Activated CD4-positive, CD25-positive, alpha-beta regulatory T cell treated with anti-CD3 and anti-CD28 coated beads, Interleukin-2, amount 50 U/mL, for 16 hours (primary cell): ENCODE measurements at places on chromosomes 2 and 18.

GRCh38 chr2:191249156-191249813, 4.1 kb downstream of the MYO1B start:
- DNase-seq = no peak

DNA sequence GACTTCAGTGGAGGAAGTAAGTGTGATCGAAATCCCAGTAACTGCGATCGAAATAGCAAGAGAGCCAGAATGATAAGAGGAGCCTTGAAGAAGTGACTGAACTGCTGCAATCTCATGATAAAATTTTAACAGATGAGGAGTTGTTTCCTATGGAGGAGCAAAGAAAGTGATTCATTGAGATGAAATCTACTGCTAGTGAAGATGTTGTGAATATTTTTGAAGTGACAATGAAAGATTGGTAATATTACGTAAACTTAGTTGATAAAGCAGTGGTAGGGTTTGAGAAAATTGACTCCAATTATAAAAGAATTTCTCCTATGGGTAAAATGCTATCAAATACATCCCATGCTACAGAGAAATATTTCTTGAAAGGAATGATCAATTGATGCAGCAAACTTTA, 780.6 kb downstream of the MBD2 start:
- DNase-seq = no peak

- no peak for DNase-seq
These were observed 140.4 kb upstream of the VRK2 start for GRCh38 chr2:57906152-57906732.

- DNase-seq = no peak
These were observed 125.9 kb upstream of the SMAD7 start for GRCh38 chr18:49076654-49077166.

DNA sequence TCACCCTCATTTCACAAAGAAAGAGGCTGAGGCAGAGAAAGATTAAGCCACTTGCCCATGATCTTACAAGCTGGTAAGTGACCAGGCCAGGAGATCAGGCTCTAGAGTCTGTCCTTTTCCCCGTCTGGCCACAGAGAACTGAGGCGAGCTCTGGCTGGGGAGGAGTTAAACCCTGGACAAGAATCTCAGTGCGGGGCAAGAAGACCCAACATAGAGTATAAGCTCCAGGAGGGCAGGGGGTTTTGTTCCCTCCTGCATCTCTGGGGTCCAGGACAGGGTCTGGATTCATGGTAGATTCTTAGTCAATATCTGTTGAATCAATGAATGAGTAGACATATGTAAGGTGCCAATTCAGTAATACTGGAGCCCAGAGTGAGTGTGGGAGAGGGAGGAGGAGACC, 12.9 kb upstream of the INPP5D start:
- DNase-seq = no peak

DNA sequence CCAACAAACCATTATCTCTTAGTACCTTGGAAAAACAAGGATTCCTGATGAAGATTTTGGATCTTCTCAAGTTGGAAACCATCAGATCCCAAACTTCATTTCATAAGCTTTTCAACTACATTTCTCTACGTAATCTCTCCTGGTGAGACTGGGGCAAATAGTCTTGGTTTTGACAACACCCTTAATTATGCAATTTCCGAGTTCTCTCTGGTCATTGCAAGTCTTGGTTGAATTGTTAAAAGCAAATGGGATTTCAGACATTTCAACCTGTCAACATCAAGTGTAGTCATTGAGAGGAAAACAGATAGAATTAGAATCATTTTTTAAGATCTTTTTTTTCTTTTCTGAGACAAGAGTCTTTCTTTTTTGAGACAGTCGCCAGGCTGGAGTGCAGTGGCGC, 26.2 kb downstream of the KLF7 start:
- DNase-seq = no peak

DNA sequence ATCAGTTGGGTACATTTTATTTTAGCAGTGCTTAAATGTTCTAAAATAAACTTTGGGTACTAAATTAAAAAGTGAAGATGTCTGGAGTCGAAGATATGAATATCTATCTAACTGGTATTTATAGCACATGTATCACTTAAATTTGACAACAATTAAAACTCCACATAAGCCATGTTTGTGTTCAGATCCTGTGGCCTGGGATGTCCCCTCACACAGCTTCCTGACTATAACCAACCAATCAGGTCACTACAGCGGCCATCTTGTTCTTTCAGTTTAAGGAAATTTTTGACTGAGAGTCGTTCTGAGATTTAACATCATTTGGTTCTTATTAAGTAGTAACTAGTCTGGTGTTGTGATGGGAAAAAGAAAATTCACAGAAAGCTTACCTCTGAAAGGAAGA, 170.7 kb upstream of the NRP2 start:
- no peak for DNase-seq

GRCh38 chr2:182049372-182050148, 63.9 kb downstream of the PPP1R1C start:
- DNase-seq = no peak

GRCh38 chr2:129464631-129465030, 514.8 kb upstream of the RAB6C start:
- DNase-seq = no peak

DNA sequence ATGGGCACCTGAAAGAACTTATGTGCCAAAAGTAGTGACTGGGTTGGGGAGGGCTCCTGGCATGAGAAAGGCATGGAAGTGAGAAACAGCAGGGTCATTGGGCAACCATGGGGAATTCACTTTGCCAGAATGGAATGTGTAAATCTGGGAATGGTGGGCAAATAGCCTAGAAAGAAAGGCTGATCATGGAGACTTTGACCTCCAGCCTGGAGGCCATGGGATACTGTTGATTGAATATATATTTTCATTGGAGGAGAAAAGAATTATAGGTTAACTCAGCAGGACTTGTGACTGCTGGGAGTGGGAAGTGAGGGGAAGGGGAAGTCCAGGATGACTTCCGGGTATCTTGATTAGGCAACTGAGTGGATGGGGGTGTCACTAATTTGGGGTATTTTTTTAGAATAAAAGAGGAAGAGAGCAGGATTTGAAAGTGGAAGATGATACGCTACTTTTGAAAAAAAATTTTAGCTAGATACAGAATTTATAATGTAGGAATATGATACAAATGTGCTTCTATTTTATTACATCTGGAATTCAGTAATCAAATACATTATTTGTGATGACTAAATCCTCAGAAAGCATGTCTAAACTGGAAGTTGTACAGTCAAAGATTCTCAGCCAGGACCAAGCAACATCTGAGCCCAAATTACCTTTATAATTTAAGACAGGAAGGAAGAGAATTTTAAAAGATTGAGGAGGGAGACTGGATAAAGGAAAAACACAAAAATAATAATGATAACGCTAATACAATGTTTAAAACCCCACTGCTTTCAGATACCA, 116.2 kb downstream of the GATA6 start:
- no peak for DNase-seq

DNA sequence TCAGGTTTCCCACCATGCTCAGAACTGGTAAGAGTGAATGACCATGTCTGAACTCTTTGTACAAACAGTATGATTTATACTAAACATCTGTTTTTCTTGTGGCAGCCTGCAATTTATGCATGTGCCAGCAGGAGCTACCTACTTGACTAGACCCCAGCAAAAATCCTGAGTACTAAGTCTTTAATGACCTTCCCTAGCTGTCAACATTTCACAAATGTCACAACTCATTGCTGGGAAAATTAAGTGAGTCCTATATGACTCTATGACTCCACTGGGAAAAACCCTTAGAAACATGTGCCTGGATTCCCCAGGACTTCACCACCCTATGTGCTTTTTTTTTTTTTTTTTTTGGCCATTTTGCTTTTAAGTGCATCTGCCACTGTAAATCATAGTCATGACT, 1225.8 kb downstream of the SUCLG1 start:
- DNase-seq = no peak

DNA sequence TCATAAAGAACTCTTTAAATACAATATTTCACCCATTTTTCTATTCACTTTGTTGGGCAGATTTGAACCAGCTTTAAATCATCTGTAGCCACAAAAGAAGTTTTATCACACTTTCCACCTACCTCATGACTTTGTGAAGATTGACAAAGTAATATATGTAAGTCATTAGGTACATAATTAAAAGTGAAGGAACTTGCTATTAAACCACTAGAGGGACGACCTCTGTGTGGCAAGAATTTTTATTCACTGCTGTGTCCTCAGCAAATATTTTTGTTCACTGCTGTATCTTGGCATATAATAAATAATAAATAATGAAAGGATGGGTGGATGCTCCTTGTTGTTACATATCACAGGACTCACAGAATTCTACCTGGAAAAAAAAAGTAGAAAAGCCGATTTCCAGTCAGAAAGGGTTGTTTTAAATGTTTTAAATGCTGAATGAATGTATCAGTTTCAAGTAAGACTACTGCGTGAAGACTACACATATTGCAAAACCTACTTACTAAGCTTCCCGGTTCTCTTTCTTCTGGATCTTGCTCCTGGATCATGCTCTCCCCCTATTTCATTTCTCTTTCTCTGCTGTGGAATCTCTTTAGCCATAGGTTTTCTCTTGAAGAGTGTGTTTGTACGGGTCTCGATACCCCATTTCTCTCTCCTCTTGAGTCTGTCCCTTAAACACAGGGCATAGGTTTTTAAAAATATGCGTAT, 44.8 kb downstream of the KCMF1 start:
- DNase-seq = no peak

- no peak for DNase-seq
These were observed 212.8 kb upstream of the LRRTM1 start for GRCh38 chr2:80517316-80517715.

DNA sequence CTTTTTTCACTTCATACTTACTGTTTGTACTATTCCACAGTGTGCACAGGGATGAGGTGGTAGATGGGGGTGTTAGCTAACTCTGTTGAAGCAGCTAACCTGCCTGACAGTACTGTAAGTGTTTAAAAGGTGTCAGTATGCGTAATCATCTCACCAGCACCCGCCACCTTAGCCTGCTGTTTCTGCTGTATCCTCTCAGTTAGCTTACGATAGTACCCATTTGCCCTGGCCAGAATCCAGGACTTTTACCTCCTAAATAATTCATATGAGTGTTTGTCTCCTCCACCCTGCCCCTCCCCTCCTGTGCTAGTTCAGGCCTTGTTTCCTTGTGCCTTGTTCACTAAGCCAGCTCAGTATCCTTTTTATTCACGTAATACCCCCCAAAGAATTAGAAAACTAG, 34.2 kb downstream of the TRAPPC12 start:
- DNase-seq = no peak

- no peak for DNase-seq
These were observed 7.3 kb downstream of the EMILIN2 start for GRCh38 chr18:2853926-2854664.

GRCh38 chr2:188524519-188525113, 232.9 kb downstream of the GULP1 start:
- DNase-seq = no peak

GRCh38 chr2:28855977-28856376, 14.1 kb downstream of the TRMT61B start:
- no peak for DNase-seq

DNA sequence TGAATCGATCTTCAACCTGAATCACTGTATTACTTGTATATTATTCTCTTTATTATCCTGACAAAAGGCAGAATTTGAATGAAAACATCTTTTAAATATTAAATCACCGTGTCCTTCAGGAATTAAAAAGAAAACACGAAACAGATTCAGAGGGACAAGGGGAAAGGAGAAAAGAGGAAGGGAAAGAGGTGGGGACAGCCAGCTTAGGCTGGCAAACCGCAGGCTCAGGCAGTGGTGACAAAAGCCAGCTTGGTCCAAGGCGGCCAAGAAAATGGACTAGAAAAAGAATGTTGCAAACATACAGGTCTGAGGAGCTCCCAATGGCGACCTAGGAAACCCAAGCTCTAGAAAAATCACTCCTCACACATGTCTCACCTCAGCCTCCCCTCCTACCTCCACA, 6.8 kb downstream of the B4GALT6 start:
- no peak for DNase-seq

DNA sequence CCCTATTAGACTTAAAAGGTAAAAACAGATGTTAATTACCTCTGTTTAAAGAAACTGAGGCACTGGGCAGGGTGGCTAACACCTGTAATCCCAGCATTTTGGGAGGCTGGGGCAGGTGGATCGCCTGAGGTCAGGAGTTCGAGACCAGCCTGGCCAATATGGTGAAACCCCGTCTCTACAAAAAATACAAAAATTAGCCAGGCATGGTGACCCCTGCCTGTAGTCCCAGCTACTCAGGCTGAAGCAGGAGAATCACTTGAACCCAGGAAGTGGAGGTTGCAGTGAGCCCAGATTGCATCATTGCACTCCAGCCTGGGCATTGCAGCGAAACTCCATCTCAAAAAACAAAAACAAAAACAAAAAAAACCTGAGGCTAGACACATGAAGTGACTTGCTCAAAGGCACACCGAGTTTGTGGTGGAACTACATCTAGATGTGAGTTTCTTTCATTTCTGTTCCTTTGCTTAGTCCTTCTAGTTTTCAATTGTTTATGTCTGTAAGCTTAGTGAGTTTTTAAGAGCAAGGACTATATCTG, 40.7 kb downstream of the SLC4A1AP start:
- DNase-seq = no peak

- DNase-seq = no peak
These were observed 15.4 kb downstream of the CPLX4 start for GRCh38 chr18:59303006-59303405.

DNA sequence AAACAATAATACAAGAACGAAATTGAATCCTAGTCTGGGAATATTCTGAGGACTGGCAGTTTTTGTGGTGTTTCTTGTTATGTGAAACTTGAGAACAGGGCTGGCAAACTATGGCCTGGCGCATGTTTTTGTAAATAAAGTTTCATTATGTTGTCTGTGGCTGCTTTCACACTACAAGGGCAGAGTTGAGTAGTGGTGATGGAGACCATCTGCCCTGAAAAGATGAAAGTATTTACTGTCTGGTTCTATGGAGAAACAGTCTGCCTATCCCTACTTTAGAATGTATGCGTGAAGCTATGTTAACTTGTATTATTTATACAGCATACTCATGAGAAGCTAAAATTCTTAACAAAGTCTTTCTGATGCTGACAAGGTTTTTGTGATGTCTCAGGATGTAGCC, 351.9 kb downstream of the LRRTM1 start:
- DNase-seq = no peak

GRCh38 chr2:31822587-31822986, 188.2 kb downstream of the MEMO1 start:
- no peak for DNase-seq

GRCh38 chr2:190156530-190157212, 94.1 kb upstream of the MSTN start:
- no peak for DNase-seq

- DNase-seq = no peak
These were observed 166.6 kb upstream of the TANK start for GRCh38 chr2:160993654-160994061.

GRCh38 chr18:2482706-2483475, 88.4 kb downstream of the METTL4 start:
- no peak for DNase-seq

DNA sequence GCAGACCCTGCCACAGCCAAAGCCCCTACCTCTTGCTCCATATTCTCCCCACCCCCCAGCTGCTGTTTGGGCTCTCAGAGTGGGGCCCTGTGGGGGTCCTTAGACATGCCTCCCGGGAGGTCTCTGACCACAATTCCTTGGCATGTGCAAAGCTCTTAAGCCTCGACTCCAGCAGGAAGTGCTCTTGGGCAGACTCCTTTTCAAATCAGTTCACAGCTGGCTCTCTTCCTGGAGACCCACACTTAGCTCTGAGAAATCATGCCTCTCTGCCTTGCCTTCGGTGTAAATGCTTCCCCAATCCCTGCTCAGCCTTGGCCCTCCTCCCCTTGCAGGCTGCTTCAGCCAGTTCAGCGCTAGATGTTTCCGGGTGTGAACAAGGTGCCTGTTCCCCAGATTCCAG, 46.9 kb downstream of the NGEF start:
- DNase-seq = no peak

- no peak for DNase-seq
These were observed 57.5 kb downstream of the MCFD2 start for GRCh38 chr2:46857871-46858701.
